Activated T-helper 17 cell treated with anti-CD3 and anti-CD28 coated beads, Interleukin-2, amount 50 U/mL, for 72 hours (primary cell): ENCODE measurements at places on chromosomes 12 and 14. TPM values are rescaled to one million over a fixed set of nuclear protein-coding genes. Genes with fewer than 3 reads are reported as not detected.

DNA sequence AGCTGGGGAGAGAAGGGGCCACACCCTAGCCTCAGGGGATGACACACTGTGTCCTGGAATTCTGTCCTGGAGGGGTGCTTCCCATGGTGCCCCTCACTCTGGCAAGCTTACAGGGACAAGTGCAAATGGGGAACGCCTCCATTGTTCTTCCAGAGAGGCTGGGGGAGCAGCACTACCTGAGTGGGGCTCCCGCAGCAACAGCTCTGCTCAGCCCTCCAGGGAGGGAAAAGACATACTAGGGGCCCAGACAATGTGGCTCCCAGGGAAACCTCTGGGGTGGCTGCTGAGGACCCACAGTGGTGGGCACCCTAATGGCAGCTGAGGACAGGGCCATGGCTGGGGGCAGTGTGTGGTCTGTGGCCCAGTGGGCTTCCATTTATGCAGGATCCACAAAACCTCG, 69.4 kb downstream of the PLEKHG3 start:
- no peak for ATAC-seq

GRCh38 chr14:101707863-101708620, 53.5 kb upstream of the PPP2R5C start:
- no peak for ATAC-seq

- no peak for ATAC-seq
Observed at GRCh38 chr12:120939523-120939922, 35.4 kb upstream of the SPPL3 start.

DNA sequence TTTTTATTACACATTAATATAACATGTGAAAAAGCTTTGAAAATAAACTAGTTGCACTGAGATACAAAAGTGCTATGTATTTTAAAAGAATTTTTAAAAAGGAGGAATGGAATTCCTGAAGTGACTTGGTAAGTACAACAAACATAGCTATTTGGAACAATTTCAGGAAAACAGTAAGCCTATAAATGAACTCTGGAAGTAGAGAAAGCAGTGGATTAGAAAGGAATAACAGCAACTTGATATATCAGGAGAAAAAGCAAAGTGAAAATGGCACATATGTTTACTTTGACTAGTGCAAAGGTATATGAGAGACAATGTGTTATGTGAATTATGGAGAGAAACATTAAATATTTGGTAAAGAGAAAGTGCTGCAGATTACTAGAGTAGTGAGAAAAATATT, 811.7 kb downstream of the C12orf50 start:
- ATAC-seq, result no peak

GRCh38 chr12:53097564-53098353, at the start of gene IGFBP6:
Gene IGFBP6 (plus strand): TSS chr12:53097667. CDS start chr12:53097718, 51 bp downstream.
- ATAC-seq, result peak; percentile 76

GRCh38 chr12:111173391-111173790, 195.5 kb downstream of the PHETA1 start:
- no peak for ATAC-seq

DNA sequence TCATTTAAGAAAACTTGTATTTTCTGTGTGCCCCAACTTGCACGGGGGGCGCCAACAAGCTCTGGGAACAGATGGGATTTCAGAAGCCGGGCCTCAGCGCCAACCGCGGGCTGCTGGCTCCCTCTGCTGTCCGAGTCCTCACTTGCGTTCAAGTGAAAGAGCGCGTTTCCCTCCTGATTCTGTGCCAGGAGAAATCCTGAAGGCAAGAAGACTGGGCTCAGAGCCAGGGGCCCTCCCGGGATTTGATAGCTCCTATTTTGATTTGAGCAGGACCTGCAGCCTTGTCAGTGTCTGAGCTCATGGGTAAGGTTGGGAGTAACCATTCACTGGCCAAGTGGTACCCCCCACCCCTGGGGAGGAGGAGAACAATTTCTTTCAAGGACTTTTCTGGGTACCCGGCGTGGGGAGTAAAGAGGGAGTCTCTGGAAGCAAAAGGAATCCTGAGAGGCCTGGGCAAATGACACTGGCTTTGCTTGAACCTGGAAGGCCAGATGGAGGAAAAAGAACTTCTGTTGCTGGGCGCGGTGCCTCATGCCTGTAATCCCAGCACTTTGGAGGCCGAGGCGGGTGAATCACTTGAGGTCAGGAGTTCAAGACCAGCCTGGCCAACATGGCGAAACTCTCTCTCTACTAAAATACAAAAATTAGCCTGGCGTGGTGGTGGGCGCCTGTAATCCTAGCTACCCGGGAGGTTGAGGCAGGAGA, 179.0 kb upstream of the RGS6 start:
- peak; percentile 51 for ATAC-seq

DNA sequence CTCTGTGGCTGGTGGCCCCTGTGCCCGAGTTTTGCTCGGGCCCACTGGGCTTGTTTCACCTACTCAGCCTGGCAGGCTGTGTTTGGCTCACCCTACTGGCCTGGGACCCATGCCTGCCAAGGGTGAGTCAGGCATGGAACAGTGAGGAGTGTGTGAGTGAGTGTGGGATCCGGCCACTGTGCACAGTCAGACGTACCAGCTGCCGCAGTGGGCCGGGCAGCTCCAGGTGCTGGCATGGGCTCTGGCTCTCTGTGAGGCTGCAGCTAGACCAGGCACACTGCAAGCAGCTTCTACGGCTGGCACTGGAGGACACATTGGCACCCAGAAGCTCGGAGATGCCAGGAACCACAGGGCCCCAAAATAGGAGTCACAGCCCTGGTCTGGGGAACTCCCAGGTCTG, 40.6 kb downstream of the HSD17B6 start:
- ATAC-seq, result no peak

DPF3 gene
- 0.13 TPM for total RNA-seq
